ENCODE measurements at places on chromosomes 3 and 15. TPM values are rescaled to one million over a fixed set of nuclear protein-coding genes. Genes with fewer than 3 reads are reported as not detected.

DNA sequence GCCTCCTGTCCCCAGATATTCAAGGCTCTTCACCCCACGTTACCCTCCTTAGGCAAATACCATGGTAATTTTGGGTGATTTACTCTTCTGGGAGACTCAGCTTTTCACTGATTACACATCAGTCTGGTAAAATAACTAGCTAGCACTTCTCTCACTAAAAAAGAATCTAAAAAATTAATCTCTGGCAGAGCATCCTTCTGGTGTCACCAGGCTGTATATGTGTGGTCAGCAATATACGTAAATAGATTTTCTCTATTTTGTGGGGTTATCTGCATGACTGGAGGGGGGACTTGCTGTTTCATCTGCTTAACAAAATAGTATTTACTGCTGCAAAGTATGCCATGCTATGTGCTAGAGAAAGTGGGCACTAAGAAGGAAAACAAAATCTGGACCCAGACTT is 45.1 kb downstream of the LRRC28 start:
- DNase-seq, result no peak

DNA sequence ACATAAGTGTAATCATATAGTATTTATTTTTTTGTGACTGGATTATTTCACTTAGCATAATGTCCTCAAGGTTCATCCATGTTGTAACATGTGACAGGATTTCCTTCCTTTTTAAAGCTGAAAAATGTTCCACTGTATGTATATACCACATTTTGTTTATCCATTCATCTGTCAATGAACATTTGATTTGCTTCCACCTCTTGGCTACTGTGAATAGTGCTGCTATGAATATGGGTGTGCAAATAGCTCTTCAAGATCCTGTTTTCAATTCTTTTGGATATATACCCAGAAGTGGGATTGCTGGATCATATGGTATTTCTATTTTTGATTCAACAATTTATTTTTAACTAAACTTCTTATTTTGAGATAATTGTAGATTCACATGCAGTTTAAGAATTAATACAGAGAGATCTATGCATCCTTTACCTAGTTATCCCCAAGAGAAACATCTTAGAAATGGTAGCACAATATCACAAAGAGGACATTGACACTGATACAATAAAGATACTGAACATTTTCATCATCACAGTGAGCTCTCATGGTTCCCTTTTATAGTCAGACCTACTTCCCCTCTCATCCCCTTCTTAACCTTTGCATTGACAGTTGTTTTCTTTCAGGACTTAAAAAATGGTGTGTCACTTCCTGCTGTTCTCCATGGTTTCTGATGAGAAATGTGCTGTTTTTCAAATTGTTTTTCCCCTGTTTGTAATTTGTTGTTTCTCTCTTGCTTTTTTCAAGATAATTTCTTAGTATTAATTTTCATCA is 90.1 kb downstream of the SATB1 start:
- no peak for DNase-seq

- no peak for DNase-seq
Measured at GRCh38 chr3:183591881-183592521, 36.5 kb upstream of the KLHL6 start.

DNA sequence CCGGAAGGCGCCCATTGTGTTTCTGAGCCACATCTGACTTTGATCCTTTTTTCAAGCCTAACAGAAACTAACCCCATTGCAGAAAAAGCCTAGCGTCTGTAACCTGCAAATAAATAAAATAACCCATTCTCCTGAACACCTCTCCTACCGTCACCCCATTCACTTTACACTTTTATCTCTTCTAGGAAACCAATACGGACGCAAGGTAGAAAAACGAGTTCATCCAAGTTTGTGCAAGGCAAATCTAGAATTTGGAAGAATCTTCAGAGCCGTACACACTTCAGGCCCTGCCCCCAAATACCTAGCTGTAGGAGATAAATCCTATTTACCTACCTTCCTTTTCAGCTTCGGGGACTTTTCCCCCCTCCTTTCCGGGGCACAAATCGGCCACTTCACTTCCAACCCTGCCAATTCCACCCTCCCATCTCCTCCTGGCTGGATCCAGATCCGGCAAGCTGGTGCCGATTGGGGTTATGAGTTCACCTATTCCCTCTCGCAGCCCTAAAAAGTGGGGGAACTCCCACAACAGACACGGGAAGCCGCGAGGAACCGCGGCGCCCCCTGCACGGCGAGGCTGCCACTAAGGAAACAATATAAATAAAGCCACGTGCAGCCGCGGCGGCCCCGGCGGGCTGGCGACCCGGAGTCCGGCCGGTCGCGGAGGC is 987 bp downstream of the PRTG start:
- DNase-seq, result no peak

The EBLN2 gene
- total RNA-seq, result 4.8 TPM

The PRSS50 gene
- not detected for total RNA-seq

DNA sequence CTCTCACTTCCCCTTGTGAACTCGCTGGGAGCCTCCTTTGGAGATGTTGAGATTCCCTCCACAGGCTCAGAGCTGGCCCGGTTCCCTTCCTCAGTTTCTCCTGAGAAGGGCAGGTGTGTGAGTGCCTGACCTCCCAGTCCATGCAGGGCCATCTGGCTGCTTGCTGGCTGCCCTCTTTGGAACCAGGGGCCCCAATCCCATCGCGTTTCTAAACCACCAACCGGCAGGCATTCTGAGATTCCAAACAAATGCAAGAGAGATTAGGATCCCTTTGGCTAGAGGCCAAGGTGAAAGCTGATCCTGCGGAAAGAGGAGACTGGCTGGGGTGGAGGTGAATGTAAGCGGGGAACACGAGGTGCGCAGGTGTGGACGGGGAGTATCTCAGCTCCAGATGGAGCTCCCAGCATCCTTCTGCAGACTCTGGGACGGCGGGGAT is 2.9 kb upstream of the PRRT3 start:
- DNase-seq, result no peak

The CELF6 gene
- 0.76 TPM for total RNA-seq

The CCR8 gene
- not detected for total RNA-seq

DNA sequence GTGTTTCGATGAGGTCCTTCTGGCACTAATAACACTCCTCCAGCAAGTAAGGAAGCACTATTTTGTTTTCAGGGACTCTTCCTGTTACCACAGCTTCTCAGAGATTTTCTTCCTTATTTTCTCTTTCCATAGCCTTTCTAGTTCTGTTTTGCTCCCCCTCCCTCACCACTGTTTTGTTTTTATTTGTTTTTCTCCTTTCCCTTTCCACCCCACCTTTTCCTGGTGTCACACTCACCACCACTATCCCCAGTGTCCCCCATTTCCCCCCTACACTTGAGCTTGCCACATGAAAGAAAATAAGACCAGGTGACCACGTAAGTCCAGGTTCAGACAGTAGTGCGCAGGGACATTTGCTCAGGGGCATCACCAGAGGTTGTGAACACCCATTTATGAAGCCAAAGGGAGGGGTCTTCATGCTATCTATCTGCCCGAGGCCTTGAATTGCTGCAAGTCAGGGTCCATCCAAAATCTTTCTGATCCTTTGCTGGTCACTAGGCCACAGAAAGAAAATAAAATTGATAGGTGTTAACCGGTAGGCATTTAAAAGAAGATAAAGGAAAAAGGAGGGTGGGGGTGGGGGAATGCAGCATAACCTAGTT is 1.4 kb upstream of the RFTN1 start:
- DNase-seq, result no peak

DNA sequence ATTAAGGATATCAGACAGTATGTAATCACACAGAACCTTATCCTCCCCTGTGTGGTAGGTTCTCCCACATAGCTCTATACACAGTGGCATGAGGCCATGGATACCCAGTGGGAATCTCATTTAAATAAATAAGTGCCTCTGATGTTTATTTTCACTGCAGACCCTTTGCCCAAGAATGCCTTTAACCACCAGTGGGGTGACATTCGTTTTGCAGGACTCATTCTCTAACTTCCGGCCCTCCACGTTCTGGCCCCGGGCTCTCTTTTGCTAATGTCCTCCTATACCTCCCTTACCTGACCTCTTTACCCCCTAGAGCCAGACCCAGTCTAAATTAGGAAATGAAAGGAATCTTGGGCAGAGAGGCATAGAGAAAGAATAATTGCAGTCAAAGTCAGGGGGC is 8.3 kb downstream of the CCDC80 start:
- DNase-seq, result no peak

GRCh38 chr3:134542287-134542958 is 56.6 kb downstream of the CEP63 start:
- no peak for DNase-seq

Data from posterior vena cava (tissue), 2 donors.